Kidney glomerular epithelial cell (primary cell): ENCODE measurements at places on chromosomes 12 and 14.

DNA sequence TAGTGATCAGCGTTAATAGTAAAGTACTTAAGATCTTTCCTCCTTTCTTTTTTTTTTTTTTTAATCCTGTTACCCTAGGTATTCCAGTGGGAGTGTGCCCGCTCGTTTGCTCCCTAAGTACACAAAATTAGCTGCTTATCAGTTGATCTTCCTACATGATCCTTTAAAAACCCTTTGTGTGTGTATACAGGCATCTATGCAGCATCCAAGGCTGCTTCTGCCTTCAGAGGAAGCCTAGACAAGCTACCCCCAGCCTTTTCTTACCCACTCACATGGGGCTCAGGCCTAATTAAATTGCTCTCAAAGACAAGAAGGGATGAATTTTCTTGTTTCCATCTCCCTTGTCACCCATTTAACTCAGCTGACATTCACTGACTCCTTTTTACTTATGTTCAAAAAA, 343.4 kb upstream of the LMO3 start:
- no peak for DNase-seq

DNA sequence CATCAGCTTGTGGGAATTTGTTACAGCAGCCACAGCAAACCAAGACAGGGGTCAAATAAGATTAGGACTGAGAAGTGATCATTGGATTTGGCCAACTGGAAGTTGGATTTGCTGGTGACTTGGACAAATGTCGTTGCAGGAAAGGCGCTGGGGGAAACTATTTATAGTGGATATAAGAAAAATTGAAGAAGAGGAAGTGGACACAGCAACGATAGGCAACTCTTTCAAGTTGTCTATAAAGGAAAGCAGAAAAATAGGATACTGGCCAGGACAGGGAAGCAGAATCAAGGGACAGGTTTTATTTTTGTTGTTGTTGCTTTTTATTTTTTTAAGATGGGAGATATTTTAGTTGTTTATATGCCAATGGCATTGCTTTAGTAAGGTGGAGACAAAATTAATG, 56.2 kb upstream of the RTRAF start:
- DNase-seq: no peak

DNA sequence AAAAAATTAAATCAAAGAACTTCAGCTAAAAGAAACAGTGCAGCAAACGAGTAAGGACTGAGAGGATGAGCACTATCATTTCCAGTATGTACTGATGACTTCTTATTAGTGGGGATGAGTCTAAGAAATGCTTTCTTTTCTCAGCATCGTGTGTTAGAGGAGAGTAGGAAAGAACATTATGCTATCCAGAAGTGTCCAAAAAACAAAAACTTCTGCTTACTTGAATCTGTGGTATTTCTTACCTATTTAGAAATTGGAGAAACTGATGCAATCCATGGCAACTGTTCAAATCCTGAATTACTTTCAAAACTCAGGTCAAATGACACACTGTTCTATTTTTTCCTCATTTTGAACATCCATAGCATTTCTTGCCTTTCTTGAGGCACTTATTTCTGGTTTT, 23.7 kb downstream of the ABCD2 start:
- DNase-seq: no peak

GRCh38 chr12:42192686-42193085, 45.4 kb downstream of the YAF2 start:
- DNase-seq: no peak

- DNase-seq: peak; percentile 49
Measured at GRCh38 chr12:123034865-123035264, 54.4 kb downstream of the ARL6IP4 start.

DNA sequence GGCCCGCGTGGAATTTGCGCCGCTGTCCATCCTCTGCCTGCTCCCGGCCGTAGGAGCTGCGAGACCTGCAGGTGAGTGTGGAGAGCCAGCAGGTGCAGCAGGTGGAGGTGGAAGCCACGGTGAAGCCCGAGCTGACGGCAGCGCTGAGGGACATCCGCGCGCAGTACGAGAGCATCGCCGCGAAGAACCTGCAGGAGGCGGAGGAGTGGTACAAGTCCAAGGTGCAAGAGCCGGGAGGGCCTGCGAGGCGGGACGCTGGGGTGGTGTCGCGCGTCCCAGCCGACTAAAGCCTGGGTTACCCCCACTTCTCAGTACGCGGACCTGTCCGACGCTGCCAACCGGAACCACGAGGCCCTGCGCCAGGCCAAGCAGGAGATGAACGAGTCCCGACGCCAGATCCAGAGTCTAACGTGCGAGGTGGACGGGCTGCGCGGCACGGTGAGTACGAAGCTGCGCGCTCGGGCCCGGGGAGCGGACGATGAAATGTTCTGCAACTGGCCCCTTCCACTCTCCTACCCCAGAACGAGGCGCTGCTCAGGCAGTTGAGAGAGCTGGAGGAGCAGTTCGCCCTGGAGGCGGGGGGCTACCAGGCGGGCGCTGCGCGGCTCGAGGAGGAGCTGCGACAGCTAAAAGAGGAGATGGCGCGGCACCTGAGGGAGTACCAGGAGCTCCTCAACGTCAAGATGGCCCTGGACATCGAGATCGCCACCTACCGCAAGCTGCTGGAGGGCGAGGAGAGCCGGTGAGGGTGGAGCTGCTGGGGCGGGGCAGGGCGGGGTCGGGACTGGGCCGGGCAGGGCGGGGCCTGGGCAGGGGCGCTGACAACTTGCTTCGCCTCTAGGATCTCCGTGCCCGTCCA, 2.1 kb downstream of the PRPH start:
- DNase-seq: no peak

DNA sequence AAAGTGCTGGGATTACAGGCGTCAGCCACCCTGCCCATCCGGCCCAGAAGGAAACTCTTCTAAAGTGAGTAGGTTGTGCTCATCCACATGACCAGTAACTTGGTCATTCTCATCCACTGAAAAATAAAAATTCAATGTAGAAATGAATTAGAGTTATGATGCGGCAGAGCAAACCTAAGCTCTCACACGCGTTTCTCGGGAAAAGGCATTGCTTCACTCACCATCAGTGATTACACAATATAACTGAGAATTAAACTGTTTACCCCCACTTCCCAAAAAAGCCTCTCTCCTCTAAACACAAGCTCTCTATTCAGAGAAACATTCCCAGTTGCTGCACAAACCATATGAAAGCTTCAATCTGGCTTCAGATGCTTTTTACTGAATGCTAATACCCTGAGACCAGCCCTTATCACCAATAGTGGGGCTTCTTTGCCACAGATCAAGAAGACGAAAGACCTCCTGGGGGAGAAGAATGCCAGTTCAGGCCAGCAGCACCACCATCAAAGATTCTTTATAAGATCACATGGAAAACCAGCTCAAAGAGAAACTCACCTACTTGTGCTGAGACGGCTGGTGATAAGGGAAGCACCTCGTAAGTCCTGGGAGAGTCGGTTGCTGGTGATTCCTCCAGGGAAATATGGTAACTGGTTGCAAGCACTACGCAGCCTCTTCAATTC, 121.5 kb upstream of the SFSWAP start:
- DNase-seq: no peak

DNA sequence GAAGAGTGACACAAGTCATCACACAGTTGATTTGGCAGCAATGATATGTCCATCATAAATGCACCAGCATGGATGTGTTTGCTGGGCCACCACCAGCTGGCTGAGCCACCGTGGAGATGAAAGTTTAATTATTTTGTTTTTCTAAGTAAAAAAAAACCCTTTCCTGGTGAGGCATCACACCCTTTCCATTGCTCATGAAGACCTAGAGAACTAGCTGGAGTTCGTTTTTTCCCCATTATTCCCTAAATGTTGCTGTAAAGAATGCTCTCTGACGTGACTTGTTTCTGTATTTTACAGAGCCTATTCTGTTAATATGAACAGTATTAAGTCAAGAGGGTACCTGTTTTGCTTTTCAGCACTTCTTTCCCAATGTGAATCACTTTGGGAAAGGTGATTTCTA, 257.9 kb downstream of the MSRB3 start:
- no peak for DNase-seq

DNA sequence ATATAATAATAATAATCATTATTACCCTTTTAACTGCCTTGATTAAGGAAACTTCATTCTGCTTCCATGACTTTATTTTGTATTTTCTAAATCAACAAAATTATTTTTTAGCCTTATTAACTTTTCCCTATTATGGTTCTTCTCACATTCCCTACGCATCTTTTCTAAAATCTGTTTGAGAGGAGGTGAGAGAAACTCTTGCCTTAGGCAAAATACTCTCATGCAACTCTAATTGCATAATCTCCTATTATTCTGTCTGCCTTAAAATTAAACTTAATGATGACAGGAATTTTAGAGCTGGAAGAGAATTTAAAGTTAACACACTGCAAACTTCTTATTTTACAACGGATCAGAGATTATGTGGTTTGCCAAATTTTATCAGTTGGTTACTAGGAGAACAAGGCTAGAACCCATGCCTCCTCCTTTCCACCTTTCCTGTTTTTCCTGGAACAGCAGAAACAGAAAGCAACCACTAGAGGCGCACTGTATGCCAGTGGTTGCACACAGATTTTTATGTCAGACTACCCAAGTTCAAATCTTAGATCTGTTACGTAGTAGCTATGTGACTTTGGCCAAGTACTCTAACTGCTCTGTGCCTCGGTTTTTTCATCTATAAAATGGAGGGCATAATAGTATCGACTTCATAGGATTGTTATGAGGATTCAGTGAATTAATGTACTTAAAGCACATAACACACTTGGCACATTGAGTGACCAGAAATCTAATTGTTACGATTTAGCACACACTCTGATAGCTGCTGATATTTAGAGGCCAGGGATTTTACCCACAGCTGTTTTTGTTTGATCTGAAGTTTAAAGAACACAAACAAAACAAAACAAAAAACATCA, 4.3 kb upstream of the BRMS1L start:
- peak; percentile 11 for DNase-seq

DNA sequence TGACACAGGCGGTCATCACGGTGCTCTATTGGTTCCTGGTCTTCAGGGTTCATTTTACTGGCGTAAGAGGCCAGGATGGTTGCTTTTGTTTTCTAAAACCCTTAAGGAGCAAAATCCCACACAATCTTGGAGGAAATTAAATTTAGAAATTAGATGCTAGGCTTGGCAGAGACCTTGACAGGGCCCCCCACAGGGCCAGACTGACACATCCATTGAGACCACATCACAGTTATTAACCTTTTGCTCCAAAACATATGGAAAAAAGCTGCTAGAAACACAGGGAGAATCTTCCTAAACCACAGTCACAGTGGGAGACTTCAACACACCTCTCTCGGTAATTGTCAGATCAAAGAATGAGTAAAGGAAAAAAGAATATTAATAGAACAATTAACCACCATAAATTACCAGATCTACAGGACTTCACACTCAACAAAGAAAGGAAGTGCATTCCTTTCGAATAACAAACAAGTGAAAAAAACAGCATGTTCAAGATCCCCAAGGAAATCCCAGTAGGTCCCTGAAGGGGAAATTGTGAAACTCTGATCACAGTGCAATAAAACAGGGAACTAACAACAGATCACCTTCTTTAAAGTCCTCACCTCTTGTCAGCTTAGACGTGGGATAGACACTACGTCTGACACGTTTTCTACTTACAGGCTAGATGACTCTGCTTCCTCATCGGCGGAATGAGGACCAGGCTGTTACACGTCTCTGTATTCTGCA, 40.2 kb upstream of the TMEM179 start:
- DNase-seq: no peak

DNA sequence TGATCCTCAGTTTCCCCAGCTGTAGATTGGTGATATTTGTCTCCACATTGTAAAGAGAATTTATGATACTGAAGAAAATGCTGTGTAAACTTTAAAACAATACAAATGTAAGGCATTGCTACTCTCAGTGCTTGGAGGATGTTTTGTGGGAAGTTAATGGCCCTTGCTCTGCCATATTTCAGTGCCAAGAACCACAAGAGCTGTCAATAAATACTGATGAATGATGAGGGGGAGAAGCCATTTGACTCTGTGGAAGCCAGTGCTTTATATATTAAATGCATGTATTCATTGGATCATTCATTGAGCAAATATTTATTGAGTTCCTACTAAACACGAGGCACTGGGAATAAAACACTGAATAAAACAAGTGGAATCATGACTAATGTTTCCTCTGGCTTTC, 30.8 kb downstream of the CACNA1C start:
- DNase-seq: no peak

- DNase-seq: no peak
Measured at GRCh38 chr12:60666895-60667294, 1071.1 kb downstream of the SLC16A7 start.

GRCh38 chr14:77186911-77187648, 5.5 kb downstream of the TMEM63C start:
- DNase-seq: peak; percentile 55

GRCh38 chr12:114321524-114321923, 84.4 kb downstream of the TBX5 start:
- DNase-seq: no peak

GRCh38 chr14:68666899-68667298, 126.0 kb downstream of the ZFP36L1 start:
- no peak for DNase-seq

DNA sequence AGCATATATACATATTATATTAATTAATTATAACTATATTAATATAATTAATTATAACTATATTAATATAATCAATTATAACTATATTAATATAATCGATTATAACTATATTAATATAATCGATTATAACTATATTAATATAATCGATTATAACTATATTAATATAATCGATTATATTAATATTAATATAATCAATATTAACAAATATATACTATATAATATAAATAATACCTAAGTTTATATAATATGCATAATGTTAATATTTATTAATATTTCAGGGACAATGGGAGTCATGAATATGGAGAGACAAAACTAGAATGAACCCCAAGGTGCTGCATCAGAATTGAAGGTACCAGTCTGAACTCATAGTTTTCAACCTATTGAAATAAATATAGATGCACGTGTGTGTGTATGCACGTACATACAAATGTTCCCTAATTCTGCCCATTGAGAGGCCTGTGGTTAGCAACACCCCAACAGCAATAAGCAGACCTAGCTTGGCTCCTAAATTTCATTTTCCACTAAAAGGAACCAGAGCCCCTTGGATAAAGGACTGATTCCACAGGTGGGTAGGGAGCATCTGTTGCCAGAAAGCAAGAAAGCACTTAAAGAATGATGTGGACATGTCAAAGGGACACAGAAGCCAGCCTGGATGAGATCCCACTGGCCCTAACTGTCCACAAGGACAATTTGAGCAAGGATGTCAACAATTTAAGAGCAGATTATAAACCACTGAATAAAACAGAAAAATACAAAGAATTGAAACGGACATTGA, 21.3 kb downstream of the SSH1 start:
- no peak for DNase-seq

DNA sequence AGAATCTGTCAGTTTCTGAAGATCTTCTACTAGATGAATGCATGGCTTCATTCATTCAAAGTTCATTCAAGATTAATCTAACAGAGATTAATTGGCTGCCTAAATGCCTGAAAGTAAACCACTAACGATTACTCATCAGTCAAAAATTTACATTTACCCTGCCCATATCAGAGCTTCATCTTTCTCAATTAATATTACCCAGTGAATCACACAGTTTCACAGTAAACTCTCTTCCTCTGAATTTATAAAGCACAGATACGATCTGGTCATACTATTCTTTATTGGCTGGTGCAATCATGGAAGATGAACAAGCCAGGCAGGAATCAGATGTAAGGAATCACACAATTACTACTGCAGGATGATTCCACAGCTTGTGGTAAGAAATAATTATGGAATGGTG, 377.7 kb downstream of the SLC16A7 start:
- peak; percentile 63 for DNase-seq

GRCh38 chr12:25997201-25997963, 38.9 kb downstream of the RASSF8 start:
- peak; percentile 94 for DNase-seq

- peak; percentile 42 for DNase-seq
Measured at GRCh38 chr12:38586789-38587188, 270.2 kb downstream of the ALG10B start.
